ENCODE measurements at places on chromosomes 16 and 17.
A peak's percentile ranks its signal among the peaks of the same experiment; 100 is the strongest.

DNA sequence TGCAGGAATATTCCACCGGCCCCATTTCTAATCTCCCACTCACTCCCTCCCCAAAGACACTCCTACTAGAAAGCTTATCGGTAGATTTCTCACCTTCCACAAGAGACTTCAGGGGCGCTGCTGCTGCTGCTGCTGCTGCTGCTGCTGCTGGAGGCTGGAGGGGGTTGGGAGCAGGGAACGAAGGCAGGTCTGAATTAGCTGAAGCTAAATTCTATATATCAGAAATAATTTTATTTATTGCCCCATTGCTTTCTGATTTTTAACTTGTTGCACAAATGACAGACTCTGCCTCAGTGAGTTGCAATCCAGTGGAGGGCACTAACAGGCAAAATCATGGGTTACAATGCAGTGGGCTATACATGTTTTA, 25.8 kb upstream of the HLF start:
- DNase-seq, result peak; percentile 25

GRCh38 chr17:4696437-4696805, 7.5 kb downstream of the PELP1 start:
- DNase-seq, result no peak

DNA sequence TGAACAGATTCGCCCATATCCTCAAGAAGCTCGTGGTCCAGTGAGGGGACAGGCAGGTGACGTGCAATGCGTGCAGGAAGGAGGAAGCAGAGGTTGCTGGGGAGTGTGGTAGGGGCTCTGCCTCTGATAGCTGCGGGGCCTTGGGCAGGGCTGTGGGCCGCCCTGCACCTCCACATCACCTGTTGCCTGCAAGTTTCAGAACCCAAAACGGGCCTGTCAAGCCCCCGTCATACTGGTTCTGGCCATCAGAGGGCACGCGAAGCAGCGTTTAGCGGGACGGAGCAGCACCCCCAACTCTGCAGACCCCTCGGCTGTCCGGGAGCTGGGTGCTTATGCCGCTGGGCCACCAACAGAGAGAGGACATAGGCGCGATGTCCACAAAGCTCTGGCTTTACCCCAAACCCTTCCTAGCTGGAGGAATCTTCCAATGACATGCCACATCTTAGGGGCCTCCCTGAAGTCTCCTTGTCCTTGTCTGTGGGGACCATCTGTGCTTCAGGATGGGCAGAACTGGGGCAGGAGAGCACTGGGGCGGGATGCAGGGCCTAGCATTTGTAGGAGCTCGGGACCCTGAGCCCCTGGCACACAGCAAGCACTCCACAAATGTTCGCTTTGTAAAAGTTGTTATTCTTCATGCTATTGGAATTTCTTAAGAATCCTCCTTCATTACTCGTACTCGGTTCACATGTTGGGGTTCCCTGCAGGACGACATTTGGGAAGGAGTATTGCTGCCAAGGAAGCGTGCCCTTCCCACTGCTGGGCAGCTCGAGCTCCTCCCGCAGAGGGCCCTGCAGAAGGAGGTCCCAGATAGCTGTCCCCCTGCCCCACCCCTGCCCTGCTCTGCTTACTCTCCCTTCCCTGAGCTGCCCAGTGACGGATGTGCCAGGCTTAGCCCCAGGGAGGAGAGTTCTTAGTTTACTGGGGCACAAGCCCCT, 64.3 kb downstream of the CNGB1 start:
- DNase-seq, result no peak

DNA sequence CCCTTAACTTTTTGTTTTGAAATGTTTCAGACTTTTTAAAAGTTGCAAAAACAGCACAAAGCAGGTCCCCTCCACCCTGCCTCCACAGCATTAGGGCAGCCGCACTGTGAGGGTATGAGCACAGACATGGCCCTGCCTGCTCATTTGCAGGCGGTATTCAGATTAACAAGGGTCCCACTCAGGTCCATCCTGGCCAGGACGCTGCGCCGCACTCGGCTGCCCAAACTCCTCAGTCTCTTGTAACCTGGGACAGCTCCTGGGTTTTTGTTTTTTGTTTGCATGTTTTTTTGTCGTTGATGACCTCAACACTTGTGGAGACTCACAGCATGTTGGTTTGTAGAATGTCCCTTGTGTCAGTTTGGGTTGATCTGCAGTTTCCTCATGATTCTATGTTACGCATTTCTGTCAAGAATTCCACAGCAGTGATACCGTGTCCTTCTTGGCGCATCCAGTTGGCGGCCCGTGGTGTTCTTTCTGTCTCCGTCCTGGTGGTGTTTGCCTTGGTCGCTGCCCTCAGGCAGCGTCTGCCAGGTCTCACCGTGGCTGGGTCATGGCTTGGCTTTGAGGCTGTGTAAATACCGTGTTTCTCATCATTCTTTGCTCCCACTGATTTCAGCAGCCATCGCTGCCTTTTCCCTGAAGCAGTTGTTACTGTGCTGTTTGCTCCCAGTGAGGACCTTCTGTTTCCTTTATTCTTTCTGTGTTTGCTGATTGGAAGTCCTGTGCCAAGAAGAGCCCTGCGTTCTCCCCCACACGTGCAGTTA, 18.5 kb downstream of the CRAMP1 start:
- no peak for DNase-seq

- no peak for DNase-seq
Measured at GRCh38 chr17:29705386-29705785, 82.7 kb upstream of the CORO6 start.

DNA sequence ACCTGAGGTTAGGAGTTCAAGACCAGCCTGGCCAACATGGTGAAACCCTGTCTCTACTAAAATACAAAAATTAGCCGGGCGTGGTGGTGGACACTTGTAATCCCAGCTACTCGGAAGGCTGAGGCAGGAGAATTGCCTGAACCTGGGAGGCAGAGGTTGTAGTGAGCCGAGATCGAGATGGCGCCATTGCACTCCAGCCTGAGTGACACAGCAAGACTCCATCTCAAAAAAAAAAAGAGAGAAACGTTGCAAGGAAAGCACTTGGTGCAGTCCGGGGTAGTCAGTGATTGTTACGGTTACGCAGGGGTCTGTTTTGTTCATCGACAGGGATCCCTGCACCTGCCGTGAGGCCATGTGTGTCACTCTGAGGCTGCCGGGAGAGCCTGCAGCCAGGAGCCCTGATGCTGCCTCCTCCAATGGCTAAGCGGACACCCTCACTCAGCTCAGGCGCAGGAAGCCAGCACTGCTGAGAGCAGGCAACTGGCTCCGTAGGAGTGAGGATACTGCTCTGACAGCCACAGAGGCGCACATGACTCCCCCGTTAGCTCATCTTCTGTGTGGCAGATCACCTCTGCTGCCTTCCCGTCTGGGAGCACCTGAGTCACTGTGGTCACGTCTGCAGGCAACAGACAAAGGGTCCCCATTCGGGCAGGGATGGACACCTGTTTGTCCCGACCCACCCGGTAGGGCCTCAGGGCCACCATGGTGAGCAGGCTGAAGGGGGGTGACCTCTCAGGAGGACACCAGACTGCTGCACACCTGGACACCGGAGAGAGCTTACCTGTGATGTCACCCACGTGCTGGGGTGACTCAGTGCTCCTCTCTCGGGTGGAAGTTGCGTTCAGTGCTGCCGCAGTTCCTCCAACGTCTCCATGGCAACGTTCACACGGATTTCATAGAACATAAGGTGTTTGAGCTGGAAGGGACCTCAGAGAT, 5.2 kb upstream of the RAB26 start:
- no peak for DNase-seq

- DNase-seq, result no peak
Measured at GRCh38 chr17:48549914-48550501, 5.1 kb upstream of the HOXB2 start.

DNA sequence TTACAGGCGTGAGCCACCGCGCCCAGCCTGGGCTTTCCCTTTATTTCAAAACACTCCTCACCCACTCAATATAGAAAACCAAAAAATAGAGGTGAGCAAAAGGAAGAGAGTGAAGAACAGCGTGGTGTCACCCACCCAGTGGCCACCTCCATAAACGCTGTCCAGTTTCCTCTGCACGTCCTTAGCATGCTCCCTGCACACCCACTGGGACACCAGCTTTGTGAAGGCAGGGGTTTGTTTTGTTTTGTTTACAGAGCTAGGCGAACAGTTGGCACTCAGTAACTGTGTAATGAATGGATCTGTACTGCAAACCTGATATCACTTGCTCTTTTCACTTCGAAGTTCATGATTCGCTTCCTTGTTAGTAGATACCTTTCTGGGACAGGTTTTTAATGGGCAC, 73.0 kb downstream of the PRKCB start:
- no peak for DNase-seq

Data from glutamatergic neuron (in vitro differentiated cells).